ENCODE measurements at places on chromosomes 5 and 9. TPM values are rescaled to one million over a fixed set of nuclear protein-coding genes. Genes with fewer than 3 reads are reported as not detected.

- H3K4me3 ChIP-seq: no peak overlapping the region
- H3K4me1 ChIP-seq: no peaks in the 10 kb centered on the region
- DNase-seq: no peak
- no peaks in the 10 kb centered on the region for H3K36me3 ChIP-seq
Observed at GRCh38 chr5:160315968-160316367, 3.6 kb upstream of the CCNJL start.

PHYHD1 gene
- total RNA-seq: 51.9 TPM

DNA sequence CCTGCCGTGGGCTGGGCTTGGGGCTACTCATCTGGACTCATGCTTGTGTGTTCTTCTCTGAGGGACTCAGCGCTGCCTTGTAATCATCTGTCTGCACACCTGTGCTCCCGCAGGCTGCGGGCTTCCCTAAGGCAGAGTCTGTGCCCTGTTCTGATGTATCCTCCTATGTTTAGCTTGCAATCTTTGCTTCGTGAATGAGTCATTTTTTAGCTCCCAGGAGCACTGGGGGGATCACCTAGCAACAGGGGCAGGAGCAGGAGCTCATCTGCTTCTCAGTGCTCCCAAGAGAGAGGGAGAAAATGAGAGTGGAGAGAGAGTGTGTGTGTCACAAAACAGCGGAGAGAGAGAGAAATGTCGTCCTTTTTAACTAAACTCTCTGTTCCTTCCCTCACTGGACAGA lies 202.4 kb upstream of the ZNF618 start:
- no peaks in the 10 kb centered on the region for H3K36me3 ChIP-seq
- H3K4me3 ChIP-seq: no peak overlapping the region
- peaks cover 15% of the 10 kb centered on the region for H3K4me1 ChIP-seq

EQTN gene
- not detected for total RNA-seq

DNA sequence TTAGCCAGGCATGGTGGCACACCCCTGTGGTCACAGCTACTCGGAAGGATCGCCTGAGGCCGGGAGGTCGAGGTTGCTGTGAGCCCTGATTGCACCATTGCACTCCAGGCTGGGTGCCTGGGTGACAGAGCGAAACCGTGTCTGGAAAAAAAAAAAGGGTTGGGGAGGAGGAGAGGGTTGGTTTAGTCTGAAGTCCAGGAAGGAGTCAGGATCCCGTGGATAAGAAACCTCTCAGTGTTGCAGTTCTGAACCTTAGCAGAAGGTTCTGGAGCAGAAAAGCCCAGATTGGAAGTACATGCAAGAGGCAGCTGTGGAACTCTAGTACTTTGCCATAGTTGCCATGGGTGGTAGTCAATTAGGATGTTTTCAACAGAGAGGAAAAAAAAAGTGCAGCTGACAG lies 125.2 kb upstream of the CPEB4 start:
- no peak for DNase-seq
- H3K27ac ChIP-seq: no peak overlapping the region
- peaks cover 37% of the 10 kb centered on the region for H3K4me1 ChIP-seq
- no peaks in the 10 kb centered on the region for H3K36me3 ChIP-seq
- no peaks in the 10 kb centered on the region for H3K27me3 ChIP-seq
- H3K4me3 ChIP-seq: no peak overlapping the region

GRCh38 chr9:111412280-111412679 lies 71.9 kb downstream of the ECPAS start:
- no peaks in the 10 kb centered on the region for H3K4me1 ChIP-seq
- H3K4me3 ChIP-seq: no peak overlapping the region
- H3K36me3 ChIP-seq: peaks cover 86% of the 10 kb centered on the region
- H3K27me3 ChIP-seq: no peaks in the 10 kb centered on the region
- no peak for DNase-seq

DNA sequence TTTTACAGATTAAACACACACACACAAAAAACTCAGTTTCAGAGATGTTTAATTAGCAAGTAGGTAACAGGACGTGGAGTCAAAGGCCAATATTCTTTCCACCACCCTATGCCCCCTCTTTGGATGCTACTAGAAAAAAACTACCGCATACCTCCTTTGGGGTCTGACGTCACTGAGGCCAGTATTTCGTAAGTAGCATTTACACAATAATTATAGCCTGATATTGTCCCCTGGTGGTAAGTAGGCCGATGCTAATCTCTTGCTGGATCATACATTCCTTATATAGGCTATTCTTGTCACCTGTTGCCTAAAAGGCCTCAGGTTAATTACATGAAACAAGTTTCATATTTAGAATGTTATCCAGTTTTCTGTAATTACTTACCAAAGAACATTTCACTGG lies 21.0 kb upstream of the SMARCA2 start:
- H3K27me3 ChIP-seq: no peaks in the 10 kb centered on the region
- no peak overlapping the region for H3K4me3 ChIP-seq
- no peak for DNase-seq
- H3K27ac ChIP-seq: no peak overlapping the region
- no peaks in the 10 kb centered on the region for H3K36me3 ChIP-seq

GRCh38 chr9:72203205-72203803 lies 54.1 kb downstream of the GDA start:
- no peaks in the 10 kb centered on the region for H3K4me1 ChIP-seq
- no peak for DNase-seq
- no peak overlapping the region for H3K4me3 ChIP-seq

- H3K27me3 ChIP-seq: no peaks in the 10 kb centered on the region
- H3K36me3 ChIP-seq: no peaks in the 10 kb centered on the region
- H3K4me1 ChIP-seq: no peaks in the 10 kb centered on the region
Observed at GRCh38 chr9:95724253-95724991, 151.1 kb upstream of the ERCC6L2 start.

Data from right atrium auricular region (tissue), 2 donors.